Aorta (tissue), 5 donors: ENCODE measurements at places on chromosomes 6 and 20. TPM values are rescaled to one million over a fixed set of nuclear protein-coding genes. Genes with fewer than 3 reads are reported as not detected.

DNA sequence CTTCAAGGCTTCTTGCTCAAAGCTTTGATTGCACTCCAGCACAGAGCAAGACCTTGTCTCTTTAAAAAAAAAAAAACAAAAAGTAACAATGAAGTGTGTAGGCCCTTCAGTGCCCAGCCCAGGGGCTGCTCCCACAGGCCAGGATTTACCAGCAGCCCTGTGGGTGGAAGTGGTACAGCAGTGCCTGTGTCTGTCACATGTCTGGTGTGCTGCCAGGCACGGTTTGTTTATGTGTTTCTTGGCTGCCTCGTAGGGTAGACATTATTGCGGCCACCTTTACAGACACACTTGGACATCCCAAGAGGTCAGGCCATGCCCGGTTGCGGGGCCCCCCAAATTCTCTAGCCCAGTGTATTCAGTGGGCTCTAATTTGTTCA is 12.7 kb downstream of the DYNLRB1 start:
- peak overlapping the region; percentile 26 for H3K27ac ChIP-seq
- no peaks in the 10 kb centered on the region for H3K4me1 ChIP-seq
- H3K4me3 ChIP-seq: no peak overlapping the region
- no peaks in the 10 kb centered on the region for H3K27me3 ChIP-seq
- H3K36me3 ChIP-seq: peaks cover 3% of the 10 kb centered on the region

- no peaks in the 10 kb centered on the region for H3K4me1 ChIP-seq
- DNase-seq: no peak
- H3K4me3 ChIP-seq: no peak overlapping the region
Observed at GRCh38 chr6:50792771-50793170, 25.9 kb upstream of the TFAP2B start.

GINM1 gene
- total RNA-seq: 68.1 TPM

DNA sequence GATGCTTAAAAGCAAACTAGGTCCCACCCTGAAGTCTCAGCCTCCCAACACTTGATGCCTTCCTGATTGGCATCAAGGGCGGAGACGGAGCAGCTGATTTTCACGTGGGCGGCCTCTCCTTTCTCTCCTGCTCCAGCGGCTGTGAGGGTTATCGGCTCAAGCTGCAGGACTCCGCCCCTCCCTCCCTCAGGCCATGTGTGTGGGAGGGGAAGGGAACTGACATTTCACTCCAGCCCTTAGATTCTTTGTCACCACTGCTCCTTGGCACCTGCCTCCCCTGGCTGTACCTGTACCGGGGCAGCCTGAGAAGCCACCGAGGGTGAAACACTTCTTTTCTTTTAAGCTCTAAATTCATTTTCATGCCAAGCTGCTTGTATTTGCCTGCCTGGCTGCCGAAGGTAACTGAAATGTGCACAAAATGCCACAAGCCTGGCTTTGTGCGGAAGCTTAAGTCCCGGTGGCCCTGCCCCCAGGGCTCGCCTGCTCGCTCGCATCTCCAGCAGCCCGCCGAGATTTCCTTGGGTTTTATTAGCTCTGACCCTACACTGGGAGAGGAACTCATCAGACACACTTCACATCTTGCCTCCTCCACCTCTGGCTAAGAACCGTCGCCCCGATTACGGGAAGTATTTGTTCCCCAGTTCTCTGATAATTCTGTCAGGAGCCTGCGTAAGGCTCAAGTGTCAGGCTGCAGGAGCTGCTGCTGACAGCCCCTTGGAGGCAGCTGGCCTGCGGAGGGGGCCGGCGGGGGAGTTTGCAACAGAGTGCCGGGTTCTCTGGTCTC is 9.6 kb upstream of the CPNE5 start:
- no peak for DNase-seq
- H3K27me3 ChIP-seq: no peaks in the 10 kb centered on the region
- no peak overlapping the region for H3K4me3 ChIP-seq
- no peak overlapping the region for H3K27ac ChIP-seq
- H3K36me3 ChIP-seq: no peaks in the 10 kb centered on the region

DNA sequence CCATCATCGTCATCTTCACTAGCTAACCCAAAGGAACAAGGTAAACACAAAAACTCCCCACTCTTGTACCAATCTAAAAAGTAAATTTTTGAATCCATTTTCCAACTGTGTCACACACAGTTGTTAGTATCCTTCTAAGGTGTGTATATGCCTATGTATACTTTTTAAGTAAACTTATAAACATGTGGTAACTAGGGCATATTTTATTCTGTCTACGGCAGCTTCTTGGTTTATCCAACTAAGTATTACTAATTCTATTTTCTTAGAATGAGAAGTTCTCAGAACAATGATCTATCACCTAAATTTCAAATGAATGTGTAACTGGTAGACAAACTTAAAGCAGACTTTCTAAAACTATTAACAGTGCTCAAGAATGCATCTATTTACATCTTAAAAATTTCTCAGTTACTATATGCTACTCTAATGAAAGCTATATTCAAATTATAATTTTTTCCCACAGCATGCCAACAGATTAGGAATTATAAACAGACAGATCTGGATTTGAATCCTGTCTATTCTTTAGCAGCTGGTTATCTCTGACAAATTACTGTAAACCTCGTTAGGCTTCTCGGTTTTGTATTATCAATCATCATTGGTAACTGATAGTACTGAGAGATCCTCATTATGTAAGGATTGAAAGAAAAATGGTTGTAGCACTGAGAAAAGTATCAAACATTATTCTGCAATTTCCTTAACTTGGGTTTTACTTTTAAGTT is 1.8 kb upstream of the PLN start:
- peak overlapping the region; percentile 76 for H3K4me3 ChIP-seq
- H3K36me3 ChIP-seq: no peaks in the 10 kb centered on the region
- DNase-seq: no peak
- H3K27me3 ChIP-seq: no peaks in the 10 kb centered on the region
- H3K4me1 ChIP-seq: no peaks in the 10 kb centered on the region

MCM3 gene
- 30.5 TPM for total RNA-seq
